ENCODE measurements at places on chromosomes 16 and 17.

GRCh38 chr17:15123593-15124263, 141.4 kb downstream of the PMP22 start:
- DNase-seq, result peak; percentile 97

DNA sequence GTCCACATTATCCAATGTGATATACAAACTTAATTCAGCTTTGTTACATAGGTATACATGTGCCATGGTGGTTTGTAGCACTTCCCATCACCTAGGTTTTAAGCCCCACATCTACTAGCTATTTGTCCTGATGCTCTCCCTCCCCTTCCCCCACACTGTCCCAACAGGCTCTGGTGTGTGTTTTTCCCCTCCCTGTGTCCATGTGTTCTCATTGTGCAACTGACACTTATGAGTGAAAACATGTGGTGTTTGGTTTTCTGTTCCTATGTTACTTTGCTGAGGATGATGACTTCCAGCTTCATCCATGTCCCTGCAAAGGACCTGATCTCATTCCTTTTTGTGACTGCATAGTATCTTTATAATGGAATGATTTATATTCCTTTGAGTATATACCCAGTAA, 196.7 kb downstream of the CDH11 start:
- DNase-seq, result no peak

DNA sequence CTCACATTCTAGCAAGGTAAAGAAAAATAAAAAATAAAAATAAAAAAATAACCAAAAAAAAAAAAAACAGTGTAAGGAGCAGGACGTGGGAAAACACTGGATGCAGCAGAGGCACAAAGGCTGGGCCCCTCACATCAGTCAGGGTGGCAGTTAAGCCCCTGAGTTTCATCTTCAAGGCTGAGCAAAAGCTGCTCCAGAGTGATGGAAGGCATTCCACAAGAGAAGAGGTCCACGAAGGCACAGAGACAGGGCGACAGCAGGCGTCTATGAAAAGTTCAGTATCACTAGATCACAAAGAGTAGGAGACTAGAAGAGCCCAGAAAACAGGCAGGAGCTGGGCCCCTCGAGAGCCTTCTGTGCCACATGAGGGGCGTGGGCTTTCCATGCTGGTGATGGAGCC, 12.0 kb downstream of the TMEM186 start:
- DNase-seq, result no peak

DNA sequence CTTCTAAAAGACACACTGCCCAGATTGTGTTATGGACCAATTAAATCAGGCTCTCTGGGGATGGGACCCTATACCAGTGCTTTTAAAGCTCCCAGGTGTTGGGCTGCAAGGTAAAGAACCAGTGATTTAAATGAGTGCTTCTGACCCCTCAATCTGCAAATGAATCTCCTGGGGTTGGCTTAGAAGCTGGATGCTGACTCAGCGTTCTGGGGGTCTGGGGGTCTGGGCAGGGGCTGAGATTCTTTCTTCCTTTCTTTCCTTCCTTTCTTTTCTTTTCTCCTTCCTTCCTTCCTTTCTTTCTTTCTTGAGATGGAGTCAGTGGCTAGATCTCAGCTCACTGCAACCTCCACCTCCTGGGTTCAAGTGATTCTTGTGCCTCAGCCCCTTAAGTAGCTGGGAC, 2.0 kb upstream of the TVP23A start:
- no peak for DNase-seq

GRCh38 chr16:54052271-54052670, 234.3 kb downstream of the IRX3 start:
- no peak for DNase-seq

- DNase-seq, result no peak
These were observed 13.5 kb downstream of the KPNA2 start for GRCh38 chr17:68048996-68049395.

DNA sequence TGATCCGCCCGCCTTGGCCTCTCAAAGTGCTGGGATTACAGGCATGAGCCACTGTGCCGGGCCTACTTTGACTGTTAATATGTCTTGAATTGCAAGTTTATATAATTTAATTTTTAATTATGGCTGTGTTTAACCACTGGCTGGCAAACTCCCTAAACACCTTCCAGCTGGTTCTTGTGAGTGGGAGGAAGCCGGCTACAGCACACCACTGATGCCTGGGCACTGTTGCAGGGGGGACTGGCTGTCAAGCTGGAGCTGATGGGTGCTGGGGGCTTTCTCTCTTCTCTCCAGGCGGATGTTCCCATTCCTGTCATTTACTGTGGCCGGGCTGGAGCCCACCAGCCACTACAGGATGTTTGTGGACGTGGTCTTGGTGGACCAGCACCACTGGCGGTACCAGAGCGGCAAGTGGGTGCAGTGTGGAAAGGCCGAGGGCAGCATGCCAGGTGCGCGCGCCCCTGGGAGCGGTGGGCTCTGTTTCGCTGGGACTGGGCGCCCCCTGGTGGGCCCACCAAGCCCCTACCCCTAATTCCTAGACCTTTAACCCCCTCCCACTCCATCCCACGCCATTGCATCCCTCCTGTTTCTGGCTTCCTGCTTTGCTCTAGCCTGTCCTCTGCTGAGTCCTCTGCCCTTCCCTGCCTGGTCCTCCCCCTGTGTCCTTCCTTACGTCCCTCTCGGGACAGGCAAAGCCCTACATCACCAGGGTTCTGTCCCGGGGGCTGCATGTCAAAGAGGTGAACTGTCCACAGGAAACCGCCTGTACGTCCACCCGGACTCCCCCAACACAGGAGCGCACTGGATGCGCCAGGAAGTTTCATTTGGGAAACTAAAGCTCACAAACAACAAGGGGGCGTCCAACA, 9.5 kb downstream of the TBX21 start:
- DNase-seq, result no peak

DNA sequence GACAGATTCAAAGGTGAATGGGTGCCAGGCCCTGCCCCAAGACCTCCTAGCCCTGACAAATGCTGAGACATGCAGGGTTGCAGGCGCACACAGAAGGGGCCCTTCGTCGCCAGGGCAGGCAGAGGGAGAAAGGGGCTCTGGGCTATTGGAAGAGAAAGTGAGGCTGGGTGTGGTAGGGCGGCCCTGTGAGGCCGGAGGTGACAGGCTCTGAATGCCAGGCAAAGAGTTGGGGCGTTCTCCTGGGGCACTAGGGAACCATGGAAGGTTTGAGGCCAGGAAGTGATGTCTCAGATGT, 26.4 kb upstream of the NXPH3 start:
- DNase-seq, result no peak

GRCh38 chr16:19621445-19621844, 65.9 kb downstream of the VPS35L start:
- no peak for DNase-seq

DNA sequence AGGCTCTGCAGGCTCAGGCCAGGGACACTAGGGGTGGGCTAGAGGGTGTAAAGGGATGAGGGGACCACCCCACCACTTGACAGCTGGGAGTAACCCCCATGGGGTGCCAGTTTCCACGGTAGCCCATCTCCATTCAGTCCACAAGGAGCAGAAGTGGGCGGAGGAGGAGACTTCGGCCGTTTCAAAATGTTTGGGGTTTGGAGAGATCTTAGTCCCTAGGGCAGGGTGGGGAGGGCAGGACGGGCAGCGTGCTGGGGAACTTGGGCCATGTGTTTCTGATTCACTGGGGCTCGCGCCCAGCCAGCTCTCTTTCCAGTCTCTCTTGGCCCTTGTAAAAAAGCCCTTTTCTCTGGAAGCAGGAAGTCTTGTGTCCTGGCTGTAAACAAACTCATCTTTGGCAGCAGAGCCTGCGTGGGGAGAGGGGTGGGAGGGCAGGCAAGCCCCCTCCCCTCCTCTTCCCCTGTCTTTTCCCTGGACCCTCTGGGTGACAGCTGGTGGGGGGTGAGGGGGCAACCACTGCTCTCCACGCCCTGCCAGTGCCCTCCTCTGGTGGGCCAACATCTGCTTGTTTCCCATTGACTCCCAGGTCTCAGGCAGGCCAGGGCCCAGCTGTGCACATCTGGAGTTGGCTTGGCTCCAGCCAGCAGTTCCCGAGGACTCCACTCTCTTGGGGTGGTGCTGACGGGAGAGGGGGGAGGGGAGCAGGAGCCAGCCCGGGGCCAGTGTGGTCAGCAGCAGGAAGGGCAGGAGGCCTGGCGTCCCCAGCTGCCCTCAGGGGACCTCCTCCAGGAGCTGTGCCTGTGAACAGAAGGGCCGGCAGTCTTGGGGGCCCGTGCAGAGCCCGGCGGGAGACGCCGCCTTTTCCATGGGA, 8.1 kb downstream of the CYGB start:
- DNase-seq, result peak; percentile 45

DNA sequence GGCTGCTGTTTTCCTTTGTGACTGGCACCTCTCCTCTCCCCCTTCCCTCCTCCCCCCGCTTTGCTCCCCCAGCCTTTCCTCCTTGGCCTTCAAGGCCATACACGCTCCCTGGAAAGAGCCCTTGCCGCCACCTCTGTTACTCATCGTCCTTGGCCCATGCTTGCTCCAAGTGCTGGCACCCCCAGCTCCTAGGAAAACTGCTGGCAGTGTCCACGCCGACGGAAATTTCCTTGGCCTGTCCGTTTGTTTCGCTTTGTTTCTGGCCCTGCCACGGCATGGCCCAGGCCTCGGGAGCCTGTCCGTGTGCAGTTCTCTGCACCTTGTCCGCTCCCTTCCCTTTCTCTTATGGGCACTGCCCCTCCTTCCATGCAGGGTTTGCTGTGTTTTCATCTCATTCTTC, 18.0 kb downstream of the CA5A start:
- DNase-seq, result no peak

GRCh38 chr17:44177640-44178039, 7.1 kb downstream of the ASB16 start:
- no peak for DNase-seq

DNA sequence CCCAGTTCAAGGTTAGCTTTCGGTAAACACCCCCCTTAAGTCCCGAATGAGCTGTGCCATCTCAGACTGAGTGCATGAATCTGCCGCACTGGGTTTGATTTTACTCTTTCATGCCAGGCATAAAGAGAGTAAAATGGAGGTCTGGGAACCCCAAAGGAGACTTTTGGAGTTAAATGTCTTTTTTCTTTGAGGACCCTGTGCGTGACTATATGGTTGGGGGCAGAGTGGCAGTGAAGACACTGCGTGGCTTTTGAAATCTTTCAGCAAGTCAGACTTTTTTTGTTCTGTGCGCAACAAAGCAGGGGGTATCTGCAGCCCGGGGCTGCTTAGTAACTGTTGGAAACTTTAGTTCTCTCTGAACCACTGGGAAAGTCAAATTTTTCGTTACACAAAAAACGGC, 392.9 kb upstream of the SALL1 start:
- DNase-seq, result no peak

DNA sequence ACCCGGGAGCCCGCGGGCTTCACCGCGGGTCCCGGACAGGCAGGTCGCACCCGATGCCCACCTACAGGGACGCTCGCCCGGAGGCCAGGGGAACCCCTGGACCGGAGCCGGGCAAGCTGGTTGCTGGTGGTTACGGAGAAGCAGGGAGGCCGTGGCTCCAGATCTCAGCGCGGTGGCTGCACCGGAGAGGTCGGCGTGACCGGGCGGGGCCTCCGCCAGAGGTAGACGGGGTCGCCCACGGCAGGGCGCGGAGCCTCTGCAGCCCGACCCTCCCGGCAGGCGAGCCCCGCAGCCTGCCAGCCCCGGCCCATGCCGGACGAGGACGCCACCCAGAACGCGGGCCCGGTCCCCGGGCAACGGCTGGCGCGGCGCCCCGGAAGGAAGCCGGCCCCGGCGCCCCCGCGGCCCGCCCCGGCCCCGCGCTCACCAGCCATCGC, 341 bp downstream of the PCYT2 start:
- DNase-seq, result no peak

- no peak for DNase-seq
These were observed 17.3 kb downstream of the LLGL2 start for GRCh38 chr17:75542728-75543336.

DNA sequence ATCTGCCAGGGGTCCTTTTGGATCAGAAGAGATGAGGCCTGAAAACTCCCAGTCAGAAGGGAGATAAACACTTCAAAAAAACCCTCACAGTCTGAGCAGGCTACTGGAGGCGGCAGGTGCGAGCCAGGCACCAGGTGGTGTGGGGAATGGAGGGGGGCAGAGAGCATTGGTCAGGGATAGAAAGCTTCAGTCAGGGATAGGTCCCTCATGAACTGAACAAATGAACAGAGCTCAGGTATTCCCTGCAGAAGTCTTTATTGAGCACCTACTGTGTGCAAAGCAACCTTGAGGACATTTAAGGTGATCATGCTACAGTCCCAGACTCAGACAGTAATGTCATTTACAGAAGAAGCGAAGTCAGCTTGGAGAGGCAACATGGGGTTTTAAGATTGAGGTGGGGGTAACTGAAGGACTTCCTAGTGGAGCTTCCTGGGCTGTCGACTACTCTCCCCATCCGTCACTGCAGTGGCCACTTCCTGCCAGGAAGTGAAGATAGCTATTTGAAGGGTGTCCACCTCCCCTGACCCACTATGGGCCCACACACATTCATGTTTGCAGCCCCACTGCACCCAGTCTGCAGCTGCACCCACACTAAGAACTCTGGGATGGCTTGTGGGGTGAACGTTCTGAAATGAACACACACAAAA, 3.2 kb downstream of the KIFC3 start:
- DNase-seq, result no peak

DNA sequence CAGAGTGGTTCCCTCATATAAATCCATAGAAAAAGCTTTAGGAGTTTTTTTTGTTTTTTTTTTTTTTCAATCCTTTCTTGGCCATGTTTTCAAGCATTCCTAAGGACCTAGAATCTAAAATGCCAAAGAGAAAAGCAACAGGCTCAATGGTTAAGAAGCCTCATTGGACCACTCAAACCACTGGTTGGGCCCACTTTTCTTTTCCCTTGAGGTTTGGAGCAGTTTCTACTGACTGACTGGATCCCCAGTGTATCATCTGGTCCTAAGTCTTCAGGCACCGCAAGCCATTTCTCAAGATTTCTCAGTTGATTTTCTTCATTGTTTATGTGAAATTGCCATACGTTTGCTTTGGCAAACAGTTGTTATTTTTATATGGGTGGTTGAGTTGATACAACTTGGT, 14.4 kb downstream of the METTL9 start:
- DNase-seq, result no peak

DNA sequence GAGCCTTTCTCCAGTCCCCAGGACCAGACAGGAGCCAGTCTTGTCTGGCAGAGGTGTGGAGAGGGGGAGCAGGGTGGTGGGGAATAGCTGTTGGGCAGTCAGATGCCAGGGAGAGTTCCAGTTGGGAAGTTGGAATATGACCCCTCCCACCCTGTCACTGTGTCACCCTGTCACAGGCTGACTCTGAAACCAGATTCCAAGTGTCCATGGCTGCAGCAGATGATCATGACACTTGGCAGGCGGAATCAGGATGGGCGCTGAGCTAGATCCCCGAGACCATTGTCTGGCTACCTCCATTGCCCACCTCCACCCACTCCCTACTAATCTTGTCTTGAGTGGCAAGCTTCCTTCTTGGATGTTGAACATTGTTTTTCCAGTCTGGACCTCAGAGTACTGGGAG, 9.2 kb upstream of the NFATC3 start:
- no peak for DNase-seq

GRCh38 chr17:21296097-21297025, 11.8 kb downstream of the MAP2K3 start:
- no peak for DNase-seq

- DNase-seq, result no peak
These were observed 32.9 kb downstream of the MAP2K4 start for GRCh38 chr17:12053552-12053951.

GRCh38 chr16:30637944-30638343, 12.8 kb upstream of the PRR14 start:
- DNase-seq, result peak; percentile 30

Measured in HS-5 (cell line).